Coronary artery (tissue), 2 donors: ENCODE measurements at places on chromosomes 16 and 17.

DNA sequence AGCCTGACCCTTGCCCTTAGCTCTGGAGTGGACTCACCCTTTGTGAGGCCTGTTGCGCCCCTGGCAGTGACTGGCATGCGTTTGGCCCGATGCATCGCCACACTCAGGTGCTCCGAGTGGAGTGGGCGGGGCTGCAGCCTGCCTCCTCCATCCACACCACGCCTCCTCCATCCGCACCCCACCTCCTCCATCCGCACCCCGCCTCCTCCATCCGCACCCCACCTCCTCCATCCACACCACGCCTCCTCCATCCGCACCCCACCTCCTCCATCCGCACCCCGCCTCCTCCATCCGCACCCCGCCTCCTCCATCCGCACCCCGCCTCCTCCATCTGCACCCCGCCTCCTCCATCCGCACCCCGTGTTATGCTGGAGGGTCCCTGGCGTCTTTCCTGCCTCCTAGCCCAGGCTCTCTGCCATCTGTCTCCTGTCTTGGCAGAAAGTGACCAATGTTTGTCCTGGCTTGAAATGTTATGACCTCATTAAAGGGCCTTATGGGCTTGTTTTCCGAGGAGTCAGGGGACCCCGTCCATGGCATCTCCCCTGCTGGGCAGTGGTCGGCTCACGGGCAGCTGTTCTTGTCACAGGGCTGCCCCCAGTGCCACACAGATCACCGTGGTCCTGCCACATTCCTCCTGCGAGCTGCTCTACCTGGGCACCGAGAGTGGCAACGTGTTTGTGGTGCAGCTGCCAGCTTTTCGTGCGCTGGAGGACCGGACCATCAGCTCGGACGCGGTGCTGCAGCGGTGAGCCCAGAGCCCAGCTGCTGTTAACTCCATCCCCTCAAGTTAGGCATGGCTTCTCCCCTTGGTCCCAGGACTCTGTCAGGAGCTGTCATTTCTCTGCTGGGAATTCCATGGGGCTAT lies 28.7 kb upstream of the MYO15B start:
- DNase-seq, result no peak

DNA sequence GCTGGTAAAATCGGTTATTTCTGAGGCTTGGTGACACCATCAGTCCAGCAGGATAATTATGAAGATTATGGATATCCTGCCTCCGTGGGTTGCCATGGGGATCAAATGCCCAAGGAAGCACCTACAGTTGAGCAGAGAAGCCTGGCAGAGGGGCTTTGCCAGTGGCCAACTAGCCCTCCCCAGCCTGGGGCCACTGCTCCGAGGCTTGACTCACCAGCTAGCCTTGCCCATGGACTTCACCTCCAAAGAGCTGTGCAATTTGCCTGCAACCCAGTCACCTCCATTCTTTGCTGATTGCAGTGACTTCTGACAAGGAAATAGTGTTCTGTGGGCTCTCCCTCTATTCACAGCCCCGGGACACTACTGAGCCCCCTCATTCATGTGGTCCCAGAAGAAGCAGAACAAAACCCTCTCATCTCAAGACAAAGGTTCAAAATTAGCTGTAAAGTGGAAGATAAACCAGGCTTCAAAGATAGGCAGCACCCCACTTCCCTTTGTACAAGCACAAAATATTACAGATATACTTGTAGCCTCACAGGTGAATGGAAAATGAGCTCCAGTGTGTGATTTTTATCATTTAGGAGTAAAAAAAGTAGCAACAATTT lies 1.6 kb downstream of the PECAM1 start:
- DNase-seq, result no peak

DNA sequence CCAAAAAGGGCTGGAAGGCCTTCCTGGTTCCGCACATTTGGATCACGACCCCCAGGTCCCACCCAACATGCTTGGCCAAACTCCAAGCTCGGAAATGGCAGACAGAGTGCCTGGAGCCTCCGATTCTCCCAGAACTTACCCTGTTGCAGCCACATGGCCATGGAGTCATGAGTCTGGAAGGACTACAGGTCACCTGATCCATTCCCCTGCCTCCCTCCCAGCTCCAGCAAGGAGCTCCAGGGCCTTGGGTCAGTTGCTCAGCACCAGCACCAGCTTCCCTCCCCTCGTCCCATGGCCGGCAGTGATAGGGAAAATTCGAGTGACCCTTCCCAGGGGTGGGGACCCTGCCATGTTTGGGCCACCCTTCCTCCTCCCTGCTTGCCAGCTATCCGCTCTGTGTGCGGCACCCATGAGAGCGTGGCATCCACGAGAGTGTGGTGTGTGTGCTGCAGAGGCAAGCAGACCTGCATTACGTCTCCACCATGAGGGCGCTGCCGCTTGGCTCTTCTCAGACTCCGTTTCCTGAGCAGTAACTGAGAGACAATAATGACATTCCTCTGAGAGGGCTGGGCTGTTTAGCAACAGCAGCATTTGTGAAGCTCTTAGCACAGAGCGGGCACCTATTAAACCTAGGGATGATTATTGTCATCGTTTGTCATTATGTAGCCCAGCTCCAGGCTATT lies 21.3 kb upstream of the RPL38 start:
- DNase-seq, result no peak

- no peak for DNase-seq
Measured at GRCh38 chr16:64950731-64951130, 171.1 kb downstream of the CDH11 start.

- DNase-seq, result no peak
Measured at GRCh38 chr16:1537763-1538289, 4.4 kb downstream of the TMEM204 start.
